CD4-positive, alpha-beta memory T cell (primary cell): ENCODE measurements at places on chromosomes 7 and 10. TPM values are rescaled to one million over a fixed set of nuclear protein-coding genes. Genes with fewer than 3 reads are reported as not detected.

DNA sequence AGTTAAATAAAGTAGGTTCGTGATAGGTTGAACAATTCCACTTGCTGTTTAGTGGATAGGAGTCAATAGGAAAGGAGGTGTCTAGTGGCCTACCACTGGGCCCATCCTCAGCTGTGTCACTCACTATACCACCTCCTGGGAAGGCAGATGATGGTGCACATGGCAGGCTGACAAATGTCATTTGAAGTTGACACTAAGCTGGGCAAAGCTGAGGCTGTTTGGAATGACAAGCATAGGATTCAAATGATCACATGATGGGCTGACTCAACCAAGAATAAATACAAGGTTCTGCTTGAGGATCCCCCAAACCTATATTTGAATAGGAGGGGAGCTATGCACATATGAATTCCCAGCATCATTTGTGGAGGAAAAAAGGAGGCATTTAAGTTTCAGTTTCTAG is 489.8 kb downstream of the RPS24 start:
- no peak overlapping the region for H3K4me3 ChIP-seq
- H3K4me1 ChIP-seq: no peaks in the 10 kb centered on the region
- H3K27ac ChIP-seq: no peak overlapping the region
- DNase-seq: no peak
- H3K27me3 ChIP-seq: no peaks in the 10 kb centered on the region

- H3K4me3 ChIP-seq: no peak overlapping the region
- DNase-seq: no peak
- H3K27me3 ChIP-seq: no peaks in the 10 kb centered on the region
- H3K4me1 ChIP-seq: no peaks in the 10 kb centered on the region
- no peak overlapping the region for H3K27ac ChIP-seq
Observed at GRCh38 chr7:147079921-147080420, 963.4 kb downstream of the CNTNAP2 start.

DNA sequence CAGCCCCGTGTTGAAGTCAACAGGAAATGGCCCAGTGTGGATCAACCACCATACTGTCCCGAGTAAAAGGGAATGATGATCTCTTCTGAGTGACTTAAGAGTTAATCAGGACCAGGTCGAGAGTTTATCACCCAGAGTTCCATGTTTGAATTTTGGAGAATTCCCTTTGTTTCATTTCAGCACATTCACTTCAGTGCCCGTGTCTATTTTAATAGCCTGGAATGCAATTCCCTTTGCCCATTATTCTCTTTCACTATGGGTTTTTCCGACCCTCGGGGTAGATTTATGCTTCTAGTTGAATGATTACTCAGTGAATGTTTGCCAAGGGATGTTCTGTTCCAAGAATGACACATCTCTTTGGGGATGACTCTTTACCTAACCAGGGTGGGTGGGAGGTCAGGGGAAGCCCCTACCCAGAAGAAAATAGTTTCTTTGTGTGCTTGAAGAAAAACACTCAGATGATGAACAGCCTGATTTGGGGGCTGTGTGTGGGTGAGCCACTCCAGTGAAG is 594.9 kb downstream of the INHBA start:
- DNase-seq: no peak
- no peaks in the 10 kb centered on the region for H3K27me3 ChIP-seq
- H3K36me3 ChIP-seq: no peaks in the 10 kb centered on the region
- H3K4me1 ChIP-seq: no peaks in the 10 kb centered on the region
- no peak overlapping the region for H3K4me3 ChIP-seq

DNA sequence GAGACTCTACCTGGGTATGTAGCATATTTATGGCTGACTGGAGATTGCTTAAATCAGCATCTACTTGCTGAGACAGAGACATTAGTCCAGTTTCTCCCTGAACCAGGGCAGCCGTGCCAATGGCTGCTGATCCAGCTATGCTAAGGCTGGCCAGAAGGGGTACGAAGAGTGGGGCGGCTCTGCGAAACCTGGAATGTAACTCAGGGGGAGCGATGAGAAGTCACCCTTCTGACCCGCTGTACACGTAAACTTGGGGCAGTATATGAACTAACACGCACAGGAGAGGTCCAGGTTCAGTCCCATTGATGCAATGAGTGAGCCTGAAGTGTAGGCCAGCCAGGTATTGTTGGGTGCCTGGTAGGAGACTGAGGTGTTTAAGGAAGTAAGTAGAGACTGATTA is 73.7 kb downstream of the PRR15 start:
- no peak for DNase-seq
- H3K4me1 ChIP-seq: no peaks in the 10 kb centered on the region
- no peak overlapping the region for H3K4me3 ChIP-seq
- no peaks in the 10 kb centered on the region for H3K27me3 ChIP-seq

DNA sequence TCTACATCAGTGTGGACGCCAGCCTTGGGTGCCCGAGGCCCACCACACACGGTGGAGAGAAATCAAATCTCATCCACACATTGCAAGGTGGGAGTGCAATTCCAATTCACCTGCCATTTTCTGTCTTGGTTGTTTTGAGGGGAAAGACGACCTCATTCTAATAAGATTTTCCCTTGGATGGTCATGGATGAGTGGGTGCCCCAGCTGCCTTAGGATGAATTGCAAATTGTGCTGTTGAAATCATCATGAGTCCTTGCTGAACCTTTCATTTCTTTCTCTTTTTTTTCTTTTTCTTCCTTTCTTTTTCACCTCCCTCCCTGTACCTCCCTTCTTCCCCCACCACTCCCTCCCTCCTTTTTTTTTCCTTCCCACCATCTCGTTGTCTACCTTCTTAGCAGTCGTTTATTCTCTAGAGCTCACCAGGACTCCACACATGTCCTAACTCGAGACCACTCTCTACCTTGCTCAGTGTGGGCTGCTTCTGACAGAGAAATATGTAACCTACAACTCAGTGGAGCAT is 266.9 kb upstream of the NFE2L3 start:
- H3K36me3 ChIP-seq: no peaks in the 10 kb centered on the region
- H3K4me1 ChIP-seq: no peaks in the 10 kb centered on the region
- no peak overlapping the region for H3K4me3 ChIP-seq
- no peak for DNase-seq
- H3K27me3 ChIP-seq: no peaks in the 10 kb centered on the region
- no peak overlapping the region for H3K27ac ChIP-seq

- no peaks in the 10 kb centered on the region for H3K4me1 ChIP-seq
- DNase-seq: no peak
- H3K27me3 ChIP-seq: no peaks in the 10 kb centered on the region
- no peaks in the 10 kb centered on the region for H3K36me3 ChIP-seq
- H3K4me3 ChIP-seq: no peak overlapping the region
- H3K27ac ChIP-seq: no peak overlapping the region
Observed at GRCh38 chr7:74586258-74587175, 71.0 kb upstream of the GTF2I start.

GRCh38 chr10:94083662-94084265 is 90.0 kb downstream of the PLCE1 start:
- no peak overlapping the region for H3K4me3 ChIP-seq
- H3K27ac ChIP-seq: no peak overlapping the region
- no peaks in the 10 kb centered on the region for H3K36me3 ChIP-seq
- DNase-seq: no peak
- no peaks in the 10 kb centered on the region for H3K27me3 ChIP-seq

- H3K36me3 ChIP-seq: no peaks in the 10 kb centered on the region
- DNase-seq: no peak
- no peak overlapping the region for H3K27ac ChIP-seq
- no peaks in the 10 kb centered on the region for H3K27me3 ChIP-seq
- H3K4me3 ChIP-seq: no peak overlapping the region
- H3K4me1 ChIP-seq: peaks cover 7% of the 10 kb centered on the region
Observed at GRCh38 chr7:41887416-41887815, 184.5 kb upstream of the INHBA start.

GRCh38 chr10:14008740-14009080 is 322.0 kb downstream of the FRMD4A start:
- no peaks in the 10 kb centered on the region for H3K27me3 ChIP-seq
- peak; percentile 8 for DNase-seq
- H3K4me3 ChIP-seq: peak overlapping the region; percentile 15
- peak overlapping the region; percentile 60 for H3K27ac ChIP-seq

The VSTM4 gene
- total RNA-seq: not detected

- no peaks in the 10 kb centered on the region for H3K36me3 ChIP-seq
- no peak overlapping the region for H3K4me3 ChIP-seq
- no peaks in the 10 kb centered on the region for H3K27me3 ChIP-seq
- no peak for DNase-seq
- no peaks in the 10 kb centered on the region for H3K4me1 ChIP-seq
- H3K27ac ChIP-seq: no peak overlapping the region
Observed at GRCh38 chr10:49368256-49368655, 27.6 kb downstream of the DRGX start.

GRCh38 chr10:110268442-110268841 is 36.3 kb downstream of the SMNDC1 start:
- H3K27me3 ChIP-seq: no peaks in the 10 kb centered on the region
- no peak overlapping the region for H3K4me3 ChIP-seq
- no peak for DNase-seq
- no peaks in the 10 kb centered on the region for H3K36me3 ChIP-seq

DNA sequence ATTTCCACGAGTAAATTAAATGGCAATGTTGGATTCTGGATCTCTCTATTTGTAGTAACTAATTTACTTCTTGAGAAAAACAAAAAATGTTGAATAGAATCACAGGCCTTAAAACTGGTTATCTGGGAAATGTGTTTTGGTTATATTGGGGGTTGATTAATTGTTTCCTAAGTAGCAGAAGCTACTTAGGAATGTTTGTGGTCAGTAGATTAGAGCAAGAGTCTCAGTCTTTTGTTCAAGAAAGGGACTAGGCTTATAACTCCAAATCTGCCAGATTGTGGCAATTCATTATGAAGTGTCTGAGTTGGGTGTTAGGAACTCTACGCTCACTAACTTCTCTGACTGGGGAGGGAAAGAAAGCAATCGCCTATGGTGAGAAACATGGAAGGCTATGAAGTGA is 244.3 kb upstream of the PHYHIPL start:
- no peaks in the 10 kb centered on the region for H3K4me1 ChIP-seq
- no peaks in the 10 kb centered on the region for H3K36me3 ChIP-seq
- DNase-seq: no peak
- H3K4me3 ChIP-seq: no peak overlapping the region

GRCh38 chr10:72319416-72320254 is 35.1 kb downstream of the DNAJB12 start:
- H3K27ac ChIP-seq: peak overlapping the region; percentile 89
- H3K36me3 ChIP-seq: no peaks in the 10 kb centered on the region
- H3K27me3 ChIP-seq: no peaks in the 10 kb centered on the region
- peak; percentile 89 for DNase-seq
- H3K4me1 ChIP-seq: peaks cover 95% of the 10 kb centered on the region
